ENCODE measurements at places on chromosomes 12 and 14.

- DNase-seq = no peak
Measured at GRCh38 chr12:94457311-94457710, 2.4 kb downstream of the CEP83 start.

DNA sequence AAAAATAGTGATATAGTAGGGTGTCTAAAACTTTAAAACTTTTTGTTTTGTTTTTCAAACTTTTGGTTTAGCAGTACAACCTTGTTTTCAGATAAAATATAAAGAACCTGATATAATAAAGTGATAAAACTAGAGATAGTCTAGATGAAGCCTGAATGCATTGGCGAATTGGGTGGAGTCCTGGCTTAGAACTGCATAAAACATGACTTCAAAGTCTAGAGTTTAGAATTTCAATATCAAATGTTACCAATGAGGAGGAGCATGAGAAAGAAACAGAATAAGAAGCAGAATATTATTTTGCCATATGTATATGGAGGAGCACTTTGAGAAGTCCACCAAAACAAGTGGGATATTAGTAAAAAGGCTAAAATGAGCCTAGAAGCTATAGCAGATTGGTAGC, 263.6 kb downstream of the TMEM117 start:
- no peak for DNase-seq

DNA sequence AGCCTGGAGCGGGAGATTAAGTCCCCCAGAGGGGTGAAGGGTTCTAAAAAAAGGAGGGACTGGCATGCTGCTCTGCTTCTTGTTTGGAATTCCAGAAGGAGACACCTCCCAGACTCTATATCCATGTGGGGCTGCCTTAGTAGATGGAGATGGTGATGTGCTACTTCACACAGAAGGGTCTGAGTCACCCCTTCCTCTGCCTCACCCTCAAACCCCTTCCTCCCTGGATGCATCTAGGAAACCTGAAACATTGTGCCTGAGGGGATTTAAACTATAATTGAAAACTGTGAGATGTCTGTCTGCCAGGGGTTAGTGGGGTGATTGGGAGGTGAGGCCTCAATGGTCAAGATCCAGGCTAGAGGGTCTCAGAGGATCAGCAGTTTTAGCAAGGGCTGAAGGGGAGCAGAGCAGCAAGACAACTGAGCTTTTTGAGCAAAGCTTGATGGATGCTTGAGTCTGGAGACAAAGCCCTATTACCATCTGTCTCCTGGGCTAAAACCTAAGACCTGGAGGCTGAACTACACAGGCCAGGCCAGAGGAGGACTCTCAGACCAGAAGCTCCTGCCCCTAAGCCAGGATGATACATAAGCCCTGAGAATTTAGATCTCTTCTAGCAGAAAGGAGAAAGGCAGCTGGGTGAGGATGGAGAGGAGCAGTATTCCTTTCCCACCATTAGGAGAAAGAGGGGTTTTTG, 314.7 kb upstream of the ATP2B1 start:
- DNase-seq = no peak

GRCh38 chr12:71440763-71441748, 1.5 kb downstream of the LGR5 start:
- no peak for DNase-seq

GRCh38 chr14:73744874-73745529, 30.8 kb upstream of the PNMA1 start:
- no peak for DNase-seq

DNA sequence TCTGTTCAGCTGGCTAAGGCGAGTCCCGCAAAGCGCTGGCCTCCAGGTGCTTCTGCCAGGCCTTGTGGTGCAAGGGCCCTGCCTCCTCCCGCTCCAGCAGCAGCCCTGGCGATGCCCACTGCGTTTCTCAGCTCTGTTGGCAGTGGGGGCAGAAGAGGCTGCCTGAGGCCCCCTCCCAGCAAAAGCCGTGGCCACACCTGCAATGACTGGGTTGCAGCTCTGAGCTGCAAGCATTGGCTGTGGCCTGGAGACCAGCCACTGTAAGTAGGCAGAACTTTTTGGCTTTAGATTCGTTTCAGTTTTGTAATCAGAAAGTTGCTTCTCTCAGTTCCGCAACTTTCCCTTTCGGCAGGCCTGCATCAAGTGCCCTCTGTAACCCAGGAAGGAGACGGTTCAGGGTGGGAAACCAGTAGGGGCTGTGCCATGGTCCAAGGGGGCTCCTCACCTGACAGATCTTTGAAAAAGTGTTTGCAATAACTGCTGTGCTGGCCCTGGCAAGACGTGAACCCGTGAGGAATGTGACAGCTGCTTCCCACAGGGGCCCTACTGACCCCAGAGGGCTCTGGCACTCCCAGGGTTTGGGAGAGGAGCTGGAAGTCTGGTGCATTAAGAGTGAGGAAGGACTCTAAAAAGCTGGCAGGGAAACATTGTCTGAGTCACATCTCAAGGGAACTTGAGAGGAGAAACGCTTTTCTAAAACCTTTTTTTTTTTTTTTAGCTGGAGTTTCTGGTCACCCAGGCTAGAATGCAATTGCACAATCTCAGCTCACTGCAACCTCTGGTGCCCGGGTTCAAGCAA, 54.5 kb upstream of the MAX start:
- DNase-seq = no peak

GRCh38 chr14:46063872-46064271, 587.7 kb downstream of the RPL10L start:
- no peak for DNase-seq

- no peak for DNase-seq
Measured at GRCh38 chr12:104990950-104991349, 4.8 kb downstream of the NOPCHAP1 start.

DNA sequence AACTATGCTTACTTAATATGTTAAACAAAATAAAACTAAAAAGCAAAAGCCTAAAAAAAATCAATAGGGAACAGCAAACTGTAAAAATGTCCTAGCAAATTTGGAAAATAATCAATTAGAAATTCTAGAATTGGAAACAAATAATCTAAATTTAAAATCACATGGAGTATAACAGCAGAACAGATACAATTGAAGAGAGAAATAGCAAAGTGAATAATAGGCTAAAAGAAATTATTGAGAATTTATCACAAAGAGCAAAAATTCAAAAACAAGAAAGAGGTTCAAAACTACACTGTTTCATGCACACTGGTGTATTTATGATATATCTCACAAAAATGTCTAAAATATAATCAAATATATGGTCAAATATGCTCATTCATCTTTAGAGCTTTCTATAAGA, 231.9 kb downstream of the GPHN start:
- no peak for DNase-seq

Data from C1 segment of cervical spinal cord (tissue), 14 donors.